ENCODE measurements at places on chromosomes 16 and 17.

DNA sequence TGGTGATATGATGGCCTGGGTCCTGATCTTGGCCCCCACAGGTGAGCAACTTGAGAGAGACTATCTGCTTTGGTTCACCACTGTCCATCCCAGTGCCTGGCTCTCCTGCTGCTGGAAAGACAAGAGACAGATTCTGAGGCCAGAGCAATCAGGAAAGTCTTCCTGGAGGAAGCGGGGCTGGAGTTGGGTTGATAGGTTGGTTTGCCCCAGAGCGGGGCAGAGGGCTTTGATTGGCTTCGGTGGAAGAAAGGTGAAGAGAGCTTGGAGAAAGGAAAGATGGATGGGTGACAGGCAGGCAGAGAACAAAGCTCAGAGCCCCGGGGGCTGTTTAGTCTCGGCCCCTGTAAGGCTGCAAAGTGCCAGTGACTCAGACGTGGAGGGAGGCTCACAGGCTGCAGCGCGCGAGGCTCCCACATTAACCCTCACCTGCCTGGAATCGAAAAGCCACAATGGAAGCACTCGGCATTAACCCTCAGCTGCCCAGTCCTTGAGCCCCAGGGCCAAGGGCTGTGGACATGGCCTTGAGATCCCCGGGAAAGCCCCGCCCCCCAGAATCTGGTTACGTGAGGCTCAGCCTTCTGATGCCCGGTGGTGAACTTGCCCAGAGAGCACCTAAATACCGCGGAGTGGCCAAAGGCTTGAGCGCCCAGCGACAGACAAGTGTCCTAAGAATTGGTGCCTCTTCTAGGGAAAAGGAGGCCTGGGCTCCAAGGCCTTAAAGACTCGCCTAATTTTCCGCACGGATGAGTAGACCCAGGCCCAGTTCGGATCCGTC, 996 bp upstream of the CPNE2 start:
- DNase-seq = no peak

GRCh38 chr17:74512624-74513091, 18.6 kb downstream of the CD300LB start:
- peak; percentile 62 for DNase-seq

- no peak for DNase-seq
Observed at GRCh38 chr16:86965840-86966550, 351.2 kb downstream of the C16orf95 start.

DNA sequence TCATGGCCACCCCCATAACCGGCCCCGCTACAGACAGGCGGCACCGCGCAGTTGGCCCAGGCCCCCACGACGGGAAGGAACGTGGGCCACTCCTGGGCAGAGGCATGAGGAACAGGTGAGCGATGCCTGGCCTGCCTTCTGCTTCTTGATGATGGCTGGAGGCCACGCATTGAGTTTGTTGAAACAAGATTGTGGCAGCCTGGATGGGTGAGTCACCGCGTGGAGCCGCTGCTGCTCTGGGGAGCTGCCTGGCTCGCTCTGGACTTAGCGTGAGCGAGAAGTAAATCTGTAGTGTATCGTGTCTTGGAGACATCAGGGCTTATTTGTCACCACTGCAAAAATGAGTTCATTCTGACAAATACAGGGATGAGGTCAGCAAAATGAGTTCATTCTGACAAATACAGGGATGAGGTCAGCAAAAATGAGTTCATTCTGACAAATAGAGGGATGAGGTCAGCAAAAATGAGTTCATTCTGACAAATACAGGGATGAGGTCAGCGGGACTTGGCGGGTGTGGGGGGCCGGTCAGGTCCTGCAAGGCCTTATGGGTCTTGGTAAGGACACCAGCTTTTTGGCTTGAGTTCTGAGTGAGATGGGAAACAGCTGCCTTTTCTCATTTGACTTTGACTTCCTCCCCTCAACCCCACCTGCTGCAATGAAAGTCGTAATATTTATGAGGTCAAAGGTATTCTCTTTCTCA, 93.0 kb downstream of the SEC14L1 start:
- DNase-seq = no peak

DNA sequence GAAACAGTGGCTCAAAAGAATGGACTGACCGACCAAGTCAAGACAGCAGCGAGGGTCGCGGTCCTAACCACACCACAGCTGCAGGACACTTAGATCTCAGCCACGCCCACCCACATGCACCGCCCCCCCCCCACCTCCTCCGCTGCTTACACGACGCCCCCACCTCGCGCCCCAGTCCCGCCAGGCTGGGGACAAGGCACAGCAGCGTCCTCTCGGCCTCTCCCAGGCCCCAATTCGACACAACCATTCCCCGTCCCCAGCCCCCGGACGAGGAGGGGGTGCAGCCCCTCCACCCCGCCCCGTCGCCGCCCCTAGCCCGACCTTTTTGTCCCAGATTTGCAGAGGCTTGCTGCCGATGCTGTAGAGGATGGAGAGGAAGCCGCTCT, 477 bp downstream of the CFAP20 start:
- DNase-seq = no peak

DNA sequence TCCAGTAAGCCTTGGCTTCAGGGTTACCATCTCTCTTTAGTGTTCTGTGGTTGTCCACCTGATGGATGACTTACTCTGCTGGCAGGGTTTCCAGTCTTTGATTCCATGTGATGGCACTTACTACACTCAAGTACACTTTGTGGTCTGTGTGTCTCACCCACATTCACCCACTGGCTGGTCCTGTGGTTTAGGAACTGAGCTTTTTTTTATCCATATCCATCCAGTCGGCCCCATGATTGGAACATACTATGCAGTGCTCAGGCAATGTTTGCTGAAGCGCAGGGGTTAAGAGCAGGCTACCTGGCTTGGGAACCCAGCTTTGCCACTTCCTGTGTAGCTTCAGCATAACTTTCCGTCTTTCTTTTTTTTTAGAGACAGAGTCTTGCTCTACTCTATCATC, 2.8 kb upstream of the FUS start:
- no peak for DNase-seq

- no peak for DNase-seq
Observed at GRCh38 chr16:28288114-28288513, 4.2 kb upstream of the SBK1 start.

- DNase-seq = no peak
Observed at GRCh38 chr16:67105246-67105645, 4.5 kb upstream of the PHAF1 start.

Measured in stimulated activated naive CD8-positive, alpha-beta T cell treated with anti-CD3 and anti-CD28 coated beads, Interleukin-15, amount 100 ng/mL, for 72 hours (primary cell).